Stimulated activated CD8-positive, alpha-beta memory T cell treated with anti-CD3 and anti-CD28 coated beads, Interleukin-15, amount 100 ng/mL, for 24 hours (primary cell): ENCODE measurements at places on chromosomes 5 and 9.

DNA sequence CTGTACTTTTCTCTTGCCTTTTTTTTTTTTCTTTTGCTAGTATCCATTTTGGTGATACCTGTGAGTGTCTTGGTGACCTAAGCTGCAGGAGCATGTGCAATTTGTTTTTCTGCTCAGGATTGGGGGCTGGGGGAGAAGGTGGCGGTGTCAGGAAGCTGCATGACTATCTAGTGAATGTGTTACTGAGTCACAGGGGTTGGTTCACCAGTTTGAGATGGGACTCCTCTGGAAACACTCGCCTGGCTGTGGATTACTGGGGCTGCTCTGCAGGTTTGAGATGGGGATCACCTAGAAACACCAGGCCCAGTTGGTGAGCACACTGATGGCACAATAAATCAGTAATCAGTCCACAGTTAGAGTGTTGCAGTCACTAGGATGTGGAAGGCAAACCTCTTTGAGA lies 447.9 kb downstream of the SPATA31D1 start:
- no peak for DNase-seq

DNA sequence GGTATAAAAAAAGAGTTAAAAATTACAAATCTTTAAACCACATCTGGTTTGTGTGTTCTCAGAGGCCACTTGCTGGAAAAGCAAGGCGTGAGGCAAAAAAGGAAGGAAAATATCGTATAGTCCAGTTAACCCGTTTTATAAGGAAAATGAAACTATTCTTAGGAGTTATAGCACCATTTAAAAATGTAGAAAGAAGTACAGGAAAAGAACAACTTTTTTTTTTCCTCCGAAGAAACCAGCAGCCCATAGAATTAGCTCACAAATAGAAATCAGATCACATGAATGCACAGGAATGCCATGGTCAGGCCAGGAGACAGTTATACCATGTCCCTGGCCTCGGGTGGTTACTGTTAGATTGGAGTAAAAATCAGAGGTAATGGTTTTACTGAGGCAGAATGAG lies 241.6 kb downstream of the FBXL7 start:
- no peak for DNase-seq

DNA sequence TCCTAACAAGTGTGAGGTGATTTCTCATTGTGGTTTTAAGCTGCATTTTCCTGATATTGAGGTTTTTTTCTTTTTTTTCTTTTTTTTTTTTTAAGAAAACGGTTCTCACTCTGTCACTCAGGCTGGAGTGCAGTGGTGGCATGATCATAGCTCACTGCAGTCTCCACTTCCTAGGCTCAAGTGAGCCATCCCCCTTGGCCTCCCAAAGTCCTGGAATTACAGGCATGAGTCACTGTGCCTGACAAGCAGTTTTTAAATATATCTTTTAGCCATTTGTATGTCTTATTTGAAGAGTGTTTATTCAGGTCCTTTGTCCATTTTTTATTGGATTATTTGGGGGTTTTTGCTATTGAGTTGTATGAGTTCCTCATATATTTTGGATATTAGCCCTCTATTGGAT lies 53.8 kb downstream of the GCNT1 start:
- no peak for DNase-seq

- no peak for DNase-seq
These were observed 108.7 kb upstream of the LMX1B start for GRCh38 chr9:126504977-126505455.

DNA sequence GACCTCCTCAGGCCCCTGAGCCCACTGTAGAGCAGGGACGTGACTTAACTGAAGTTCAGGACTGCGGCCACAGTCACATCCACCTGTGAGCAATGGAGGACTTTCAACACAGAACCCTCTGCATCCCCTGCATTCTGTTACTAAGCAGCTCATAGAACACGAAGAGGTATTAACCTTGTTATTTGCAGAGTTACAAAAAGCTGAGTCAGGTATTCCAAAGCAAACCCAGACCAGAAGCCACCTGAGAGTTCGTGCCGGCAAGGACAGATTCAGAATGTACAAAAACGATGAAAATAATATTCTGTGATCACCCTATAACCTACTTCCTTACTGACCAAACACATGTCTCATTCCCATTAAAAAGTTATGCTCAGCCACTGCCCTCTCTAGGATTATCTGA lies 33.0 kb upstream of the PRSS3 start:
- DNase-seq: no peak

DNA sequence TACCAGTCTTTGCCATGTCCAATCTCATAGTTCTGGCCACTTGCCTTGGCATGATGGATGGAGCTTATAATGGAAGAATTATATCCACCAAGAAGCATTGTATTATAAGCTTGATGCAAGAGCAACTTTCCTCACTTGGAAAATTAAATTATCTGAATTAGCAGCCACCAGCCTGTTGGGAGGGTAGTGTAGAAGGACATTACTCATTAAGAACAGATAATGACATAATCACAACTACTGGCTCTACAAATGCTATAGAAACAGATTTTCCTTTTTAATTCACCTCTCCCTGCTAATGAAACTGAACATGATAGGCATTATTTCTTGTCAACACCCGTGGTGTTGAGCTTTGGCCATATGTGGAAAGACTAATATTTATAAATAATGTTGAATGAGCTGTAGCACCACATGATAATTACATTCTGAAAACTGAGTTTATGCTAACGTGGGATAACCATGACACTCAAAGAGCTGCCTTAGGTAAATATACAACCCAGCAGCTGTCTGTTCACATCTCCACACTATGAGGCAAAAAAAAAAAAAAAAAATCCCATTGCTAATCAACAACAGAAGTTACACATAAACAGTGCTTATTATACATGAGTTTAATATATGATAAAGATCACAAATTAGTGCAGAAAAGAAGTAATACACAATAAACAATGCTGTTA lies 48.1 kb upstream of the NR4A3 start:
- DNase-seq: no peak

- no peak for DNase-seq
These were observed 33.0 kb upstream of the SV2C start for GRCh38 chr5:76050134-76050533.

GRCh38 chr5:131671409-131671808 lies 36.4 kb upstream of the RAPGEF6 start:
- DNase-seq: no peak

DNA sequence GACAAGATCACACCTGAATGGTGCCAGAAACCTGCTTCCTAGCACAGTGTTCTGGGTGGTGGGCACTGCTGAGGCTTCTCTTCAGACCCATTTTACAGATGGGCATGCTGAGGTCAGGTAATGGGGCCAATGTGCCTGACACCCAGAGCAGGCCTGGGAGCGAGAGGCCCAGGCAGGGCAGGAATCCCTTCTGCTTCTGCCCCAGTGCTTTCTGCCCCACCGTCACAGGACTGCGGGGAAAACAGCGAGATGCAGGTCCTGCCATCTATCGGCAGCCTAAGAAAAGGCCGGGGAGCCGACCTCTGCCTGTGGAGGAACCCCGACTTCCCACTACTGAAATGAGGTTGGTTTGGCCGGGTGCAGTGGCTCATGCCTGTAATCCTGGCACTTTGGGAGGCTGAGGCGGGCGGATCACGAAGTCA lies 22.8 kb upstream of the RNU6ATAC start:
- DNase-seq: no peak

- no peak for DNase-seq
These were observed 681.4 kb downstream of the CETN3 start for GRCh38 chr5:89728134-89728533.

GRCh38 chr5:14663734-14664269 lies 716 bp upstream of the OTULIN start:
- DNase-seq: no peak

GRCh38 chr9:92711844-92712243 lies 41.9 kb upstream of the IPPK start:
- no peak for DNase-seq

- DNase-seq: no peak
These were observed 7.3 kb downstream of the CDC14B start for GRCh38 chr9:96612105-96612965.

GRCh38 chr5:77912721-77913120 lies 136.6 kb upstream of the TBCA start:
- DNase-seq: no peak

DNA sequence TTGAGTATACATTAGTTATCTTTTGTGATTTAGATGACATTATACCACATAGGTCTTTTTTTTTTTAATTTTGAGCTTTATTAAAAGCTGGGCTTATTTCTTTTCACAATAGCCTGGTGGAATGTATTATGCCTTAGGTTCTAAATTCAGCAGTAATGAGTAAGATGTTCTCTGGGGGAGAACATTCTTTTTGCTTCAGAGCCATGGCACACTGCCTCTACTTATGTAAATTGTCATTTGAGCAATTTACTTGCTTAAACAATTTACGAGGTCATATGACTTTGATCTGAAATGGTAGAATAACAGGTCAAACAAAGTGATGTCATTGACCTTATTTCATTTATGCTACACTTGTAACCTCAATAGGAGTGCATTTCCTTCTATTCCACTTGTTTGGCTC lies 154.2 kb downstream of the FOCAD start:
- DNase-seq: no peak

DNA sequence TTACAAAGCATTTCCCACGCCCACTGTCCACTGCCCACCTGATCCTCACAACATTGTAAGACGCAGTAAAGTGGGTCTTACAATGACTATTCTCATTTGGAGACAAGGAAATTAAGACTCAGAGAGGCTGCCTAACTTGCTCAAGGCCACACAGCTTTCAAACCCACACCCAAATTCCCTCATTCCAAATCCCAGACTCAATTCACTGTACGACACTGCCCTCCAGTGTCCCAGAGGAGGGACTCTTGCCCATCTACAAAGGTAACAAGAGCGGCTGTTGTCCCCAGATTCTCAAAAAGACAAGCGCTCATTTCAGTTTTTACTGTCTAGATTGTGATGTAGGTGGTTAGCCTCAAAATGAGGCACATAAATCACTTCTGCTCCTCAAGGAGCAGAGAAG lies 184.6 kb downstream of the ACTL7B start:
- DNase-seq: no peak

GRCh38 chr5:149969181-149969930 lies 8.8 kb downstream of the SLC26A2 start:
- no peak for DNase-seq

GRCh38 chr9:72065076-72065475 lies 4.7 kb upstream of the C9orf57 start:
- DNase-seq: no peak

- DNase-seq: no peak
These were observed 200.7 kb downstream of the LURAP1L start for GRCh38 chr9:12975496-12975895.

- DNase-seq: no peak
These were observed 213.8 kb downstream of the ARHGAP26 start for GRCh38 chr5:142984011-142984410.

DNA sequence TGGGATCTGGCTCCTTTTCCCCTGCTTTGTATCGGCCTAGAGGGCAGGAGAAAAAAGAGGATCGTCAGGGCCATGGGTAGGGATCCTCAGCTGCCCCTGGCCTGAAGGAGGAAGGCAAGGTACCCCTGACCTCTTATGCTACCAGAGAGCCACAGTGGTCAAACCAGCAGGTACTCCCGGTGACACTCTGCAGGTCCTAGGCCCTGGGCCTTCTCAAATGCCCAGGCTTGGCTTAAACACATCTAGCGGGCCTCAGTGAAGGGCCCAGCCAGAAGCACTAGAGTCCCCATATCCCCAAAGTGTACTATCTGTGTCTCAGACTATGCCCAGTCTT lies 3.5 kb downstream of the IRF1 start:
- no peak for DNase-seq
